ENCODE measurements at places on chromosomes 2 and 18.
A peak's percentile ranks its signal among the peaks of the same experiment; 100 is the strongest.

- no peak for DNase-seq
These were observed 114.9 kb upstream of the RAB27B start for GRCh38 chr18:54713386-54713785.

DNA sequence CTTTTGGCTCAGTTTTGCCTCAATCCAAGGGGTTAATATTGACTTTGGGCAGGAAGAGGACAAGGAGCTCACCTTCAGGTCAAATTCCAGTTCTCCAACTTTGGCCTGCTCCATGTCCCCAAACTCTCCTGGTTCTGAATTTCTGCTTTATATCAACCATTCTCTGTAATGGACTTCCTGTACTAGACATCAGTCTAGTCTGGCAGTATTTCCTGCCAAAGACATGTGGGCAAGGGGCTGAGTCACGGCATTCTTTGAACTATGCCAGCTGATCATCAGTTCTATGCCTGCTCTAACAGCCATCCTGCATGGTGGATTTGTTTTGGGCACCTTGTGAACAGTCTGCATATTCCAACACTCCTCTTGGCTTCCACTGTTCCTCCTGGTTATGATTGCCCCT is 199.4 kb downstream of the ZEB2 start:
- peak; percentile 26 for DNase-seq

- no peak for DNase-seq
These were observed 13.0 kb upstream of the OTOS start for GRCh38 chr2:240153418-240153817.

- DNase-seq = peak; percentile 58
These were observed 35.5 kb upstream of the TTR start for GRCh38 chr18:31555971-31556747.

DNA sequence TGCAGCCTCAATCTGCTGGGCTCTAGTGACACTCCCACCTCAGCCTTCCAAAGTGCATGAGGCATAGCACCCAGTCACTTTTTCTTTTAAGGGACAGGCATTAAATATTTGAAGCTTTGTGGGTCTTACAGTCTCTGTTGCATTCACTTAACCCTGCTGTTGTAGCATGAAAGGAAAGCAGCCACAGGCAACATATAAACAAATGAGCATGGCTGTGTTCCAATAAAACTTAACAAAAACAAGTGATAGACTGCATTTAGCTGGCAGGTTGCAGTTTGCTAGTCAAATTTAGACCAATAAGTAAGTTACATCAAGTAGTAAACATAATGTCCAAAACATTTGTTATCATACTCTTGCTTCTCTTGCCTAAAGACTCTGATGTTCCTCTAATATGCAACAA is 297.3 kb upstream of the MMADHC start:
- no peak for DNase-seq

DNA sequence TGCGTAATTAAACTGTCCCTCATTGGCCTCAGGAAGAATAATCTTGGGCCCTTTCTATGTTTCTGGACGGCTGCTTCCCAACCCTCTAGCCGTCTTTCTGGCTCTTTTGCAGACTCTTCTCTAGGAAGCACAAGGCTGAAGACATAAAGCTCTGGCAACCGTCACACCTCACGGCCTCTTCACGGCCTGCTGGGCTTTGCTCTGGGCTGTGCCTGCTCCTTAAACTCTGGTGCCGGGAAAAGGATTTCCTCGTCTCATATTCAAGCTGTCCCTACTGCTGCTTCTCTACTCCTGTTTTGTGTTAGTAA is 36.0 kb upstream of the WIPF1 start:
- no peak for DNase-seq

DNA sequence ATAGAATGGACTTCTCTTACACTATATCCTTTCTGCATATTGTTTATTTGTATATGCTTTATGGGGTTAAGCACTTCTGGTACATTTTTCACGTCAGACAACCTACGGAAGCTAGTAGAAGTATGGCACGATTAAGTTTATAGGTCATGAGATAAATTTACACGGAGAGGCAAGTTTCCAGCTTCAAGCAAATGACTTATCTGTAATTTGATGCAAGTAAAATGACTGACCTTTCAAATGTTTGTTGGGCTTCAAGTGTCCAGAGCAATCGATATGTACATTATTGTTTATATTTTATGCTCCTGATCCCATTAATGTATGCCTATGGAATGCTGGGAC is 97.5 kb upstream of the EFEMP1 start:
- no peak for DNase-seq

- no peak for DNase-seq
These were observed 9.3 kb downstream of the TGOLN2 start for GRCh38 chr2:85318222-85319074.

GRCh38 chr2:48400553-48401164 is 129.3 kb upstream of the STON1 start:
- no peak for DNase-seq

DNA sequence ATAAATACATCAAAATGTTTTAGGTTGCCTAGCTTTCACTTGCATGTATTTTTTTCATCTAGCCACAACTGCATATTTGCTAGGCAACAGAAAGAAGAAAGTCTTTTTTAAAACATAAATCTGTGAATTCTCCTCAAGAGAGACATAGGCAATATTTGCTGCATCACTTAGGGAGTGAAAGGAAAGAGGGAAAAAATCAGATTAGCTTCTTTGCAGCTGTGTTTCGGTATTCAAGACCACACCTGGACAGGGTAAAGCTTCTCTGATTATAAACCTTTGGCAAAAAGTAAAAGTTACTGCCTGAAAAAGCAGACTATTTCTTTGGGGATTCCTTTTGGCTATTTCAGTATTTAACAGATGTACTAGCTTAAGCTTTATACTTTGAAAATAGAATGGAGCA is 280.9 kb upstream of the ZSWIM2 start:
- DNase-seq = no peak

DNA sequence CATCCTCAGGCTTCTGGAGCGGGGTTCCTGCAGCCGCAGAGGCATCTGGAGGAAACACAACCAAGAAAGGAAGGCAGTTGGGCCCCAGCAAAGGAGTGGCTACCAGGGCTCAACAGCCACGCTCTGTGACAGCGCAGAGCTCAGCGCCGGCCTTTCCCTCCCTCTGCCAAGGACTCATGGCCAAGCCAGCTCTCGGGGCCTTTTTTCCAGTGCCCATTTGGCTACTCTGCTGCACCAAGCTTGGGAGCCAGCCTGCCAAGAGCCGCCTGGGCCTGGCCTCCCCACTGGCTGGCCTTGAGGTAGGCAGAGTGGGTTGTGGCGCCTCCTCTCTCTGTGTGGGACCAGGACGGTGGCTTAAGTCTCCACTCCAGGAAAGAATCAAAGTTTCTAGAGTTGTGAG is 7.2 kb upstream of the CCDC74A start:
- DNase-seq = no peak

GRCh38 chr18:11962597-11962996 is 18.7 kb upstream of the IMPA2 start:
- DNase-seq = no peak

DNA sequence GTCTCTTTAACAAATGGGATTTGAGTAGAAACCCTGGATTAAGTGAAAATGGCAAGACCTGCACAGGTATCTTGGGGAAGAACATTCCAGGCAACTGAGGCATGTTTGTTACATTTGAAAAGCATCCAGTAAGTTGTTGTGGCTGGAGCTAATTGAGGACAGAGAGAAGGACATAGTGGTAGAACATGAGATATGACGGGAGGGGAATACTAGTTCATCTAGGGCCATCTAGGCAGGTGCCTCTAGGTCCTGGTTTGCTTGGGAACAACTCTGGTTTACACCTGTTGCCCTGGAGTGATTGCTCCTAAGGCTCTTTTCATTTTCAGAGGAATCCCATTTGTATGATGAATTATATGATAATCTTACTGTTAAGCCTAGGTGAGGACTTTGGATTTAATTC is 19.7 kb upstream of the CCDC141 start:
- no peak for DNase-seq

- no peak for DNase-seq
These were observed 15.6 kb downstream of the PDE6D start for GRCh38 chr2:231765496-231765929.

DNA sequence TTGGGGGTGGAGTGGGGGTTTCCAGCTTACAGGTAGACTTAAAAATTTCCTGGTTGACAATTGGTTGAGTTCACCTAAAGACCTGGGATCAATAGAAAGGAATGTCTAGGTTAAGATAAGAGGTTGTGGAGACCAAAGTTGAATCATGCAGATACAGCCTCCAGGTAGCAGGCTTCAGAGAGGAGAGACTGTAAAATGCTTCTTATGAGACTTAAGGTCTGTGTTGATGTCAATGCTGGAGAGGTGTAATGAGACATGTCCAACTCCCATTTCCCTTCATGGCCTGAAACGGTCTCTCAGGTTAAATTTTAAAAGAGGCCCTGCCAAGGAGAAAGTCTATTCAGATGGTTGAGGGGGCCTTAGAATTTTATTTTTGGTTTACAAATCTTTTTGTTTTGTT is 38.5 kb upstream of the RND3 start:
- no peak for DNase-seq

DNA sequence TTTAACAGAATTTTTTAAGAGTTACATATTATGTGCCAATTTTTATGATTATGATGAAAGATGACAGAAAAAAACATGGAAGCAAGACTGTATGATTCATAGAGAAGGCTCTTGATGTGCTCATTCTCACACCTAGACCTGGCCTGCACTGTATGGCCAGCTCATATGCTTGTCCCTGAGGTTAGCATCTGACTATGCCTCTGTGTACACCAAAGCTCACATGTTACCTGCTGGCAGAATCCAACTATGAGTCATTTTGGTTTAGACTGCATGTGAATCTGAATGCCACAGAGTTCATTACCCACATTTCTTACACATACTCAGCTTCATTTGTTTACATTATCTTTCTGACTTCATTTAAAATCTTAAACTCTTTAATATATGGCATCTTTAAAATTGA is 139.0 kb downstream of the DSC3 start:
- no peak for DNase-seq

GRCh38 chr2:39618736-39619135 is 47.0 kb upstream of the TMEM178A start:
- no peak for DNase-seq

DNA sequence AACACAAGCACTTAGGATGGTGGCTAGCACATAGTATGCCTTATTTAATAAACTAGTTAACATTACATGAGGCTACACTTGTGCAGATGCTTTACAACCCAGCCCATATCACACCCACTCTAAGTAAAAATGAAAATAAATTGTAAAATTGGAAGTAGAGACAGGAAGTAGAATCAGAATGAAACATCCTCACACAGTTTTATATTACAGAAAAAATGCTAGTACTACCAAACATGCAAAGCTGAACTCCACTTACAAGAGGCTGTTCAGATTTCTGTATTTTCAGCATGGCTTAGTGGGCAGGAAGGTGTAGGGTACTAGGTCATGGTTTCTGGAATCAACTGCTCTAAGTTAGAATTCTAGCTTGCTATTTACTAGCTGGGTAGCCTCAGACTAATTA is 18.2 kb upstream of the CRIM1 start:
- DNase-seq = no peak

DNA sequence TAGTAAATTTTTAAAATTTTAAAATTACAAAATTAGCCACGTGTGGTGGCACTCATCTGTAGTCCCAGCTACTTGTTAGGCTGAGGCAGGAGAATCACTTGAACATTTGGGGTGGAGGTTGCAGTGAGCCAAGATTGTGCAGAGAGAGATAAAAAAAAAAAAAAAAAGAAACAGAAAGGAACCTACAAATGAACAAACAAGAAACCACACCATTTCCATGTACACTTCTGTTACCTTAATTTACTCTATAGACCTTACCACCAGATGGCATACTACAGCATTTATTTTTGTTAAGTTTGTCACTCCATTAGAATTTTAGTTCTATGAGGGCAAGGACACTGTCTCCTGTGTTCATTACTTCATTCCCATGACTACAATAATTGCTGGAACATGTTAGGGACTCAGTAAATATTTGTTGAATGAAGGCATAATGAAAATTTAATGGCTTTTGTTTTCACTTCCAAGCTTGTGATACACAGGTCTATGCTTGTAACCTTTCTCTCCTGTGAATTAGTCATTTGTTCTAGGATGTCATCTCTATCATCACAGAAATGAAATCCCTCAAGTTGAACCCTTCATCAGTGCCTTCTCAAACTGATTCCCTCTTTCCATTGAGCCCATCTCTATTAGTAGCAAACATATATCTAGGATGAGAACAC is 76.0 kb downstream of the ARHGAP15 start:
- no peak for DNase-seq

DNA sequence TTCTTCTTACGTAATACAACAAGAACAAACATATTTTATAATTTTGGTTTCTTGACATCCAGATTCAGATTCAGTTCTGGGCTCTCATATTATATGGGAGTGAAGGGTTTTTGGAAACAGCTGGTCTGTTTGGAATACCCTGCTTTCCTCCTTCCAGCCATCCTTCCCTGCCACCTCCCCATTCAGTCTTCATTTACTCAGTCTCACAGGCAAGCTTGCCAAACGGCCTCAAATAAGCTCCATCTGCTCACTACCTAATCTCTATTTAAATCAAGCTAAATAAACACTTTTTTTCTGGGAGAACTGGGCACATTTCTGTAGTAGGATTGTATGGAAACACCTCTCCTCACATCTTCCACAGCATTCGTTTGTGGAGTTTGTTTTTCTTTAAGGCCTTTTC is 147.5 kb downstream of the RND3 start:
- DNase-seq = no peak

DNA sequence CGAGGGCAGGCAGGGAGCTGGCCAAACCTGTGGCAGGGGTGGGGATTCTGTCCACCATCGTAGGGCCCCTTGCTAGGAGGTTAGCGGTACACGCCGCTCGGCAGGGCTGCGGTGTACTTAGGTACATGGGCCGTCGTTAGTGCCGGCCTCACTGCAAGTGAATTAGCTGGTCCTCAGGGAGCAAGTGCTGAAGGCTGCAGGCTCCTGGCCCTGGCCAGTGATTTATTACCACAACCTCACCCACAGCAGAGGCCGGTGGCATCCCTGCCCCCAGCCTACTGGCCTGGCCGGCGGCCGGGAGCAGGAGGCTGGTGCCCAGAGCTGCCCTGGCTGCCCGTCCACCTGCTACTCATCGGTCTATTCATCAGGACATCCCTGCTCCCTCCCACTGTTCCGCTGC is 19.6 kb upstream of the PTMA start:
- no peak for DNase-seq

- no peak for DNase-seq
These were observed 1053.5 kb upstream of the CELF4 start for GRCh38 chr18:38619129-38619528.

DNA sequence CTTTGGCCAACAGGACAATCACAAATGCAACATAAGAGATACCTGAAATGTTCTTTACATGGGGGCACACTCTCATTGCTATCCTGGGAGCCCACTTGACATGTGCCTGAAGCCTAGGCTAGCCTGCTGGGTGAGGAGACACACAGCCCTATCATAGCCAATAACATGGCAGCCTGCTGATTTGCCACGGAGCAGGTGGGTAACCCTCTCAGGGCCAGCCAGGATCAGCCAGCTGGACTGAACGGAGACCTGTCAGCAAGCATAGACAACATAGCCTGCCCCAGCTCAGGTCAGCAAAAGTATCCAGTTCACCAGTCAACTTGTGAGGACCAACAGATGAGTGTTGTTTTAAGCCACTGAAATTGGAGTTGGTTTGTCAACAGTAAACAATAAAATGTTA is 566.5 kb downstream of the DCDC2C start:
- DNase-seq = no peak

- DNase-seq = no peak
These were observed 9.2 kb downstream of the SLC4A5 start for GRCh38 chr2:74333896-74334586.

All from KG1 (cell line).